ENCODE measurements at places on chromosomes 12 and 14. TPM values are rescaled to one million over a fixed set of nuclear protein-coding genes. Genes with fewer than 3 reads are reported as not detected.

DNA sequence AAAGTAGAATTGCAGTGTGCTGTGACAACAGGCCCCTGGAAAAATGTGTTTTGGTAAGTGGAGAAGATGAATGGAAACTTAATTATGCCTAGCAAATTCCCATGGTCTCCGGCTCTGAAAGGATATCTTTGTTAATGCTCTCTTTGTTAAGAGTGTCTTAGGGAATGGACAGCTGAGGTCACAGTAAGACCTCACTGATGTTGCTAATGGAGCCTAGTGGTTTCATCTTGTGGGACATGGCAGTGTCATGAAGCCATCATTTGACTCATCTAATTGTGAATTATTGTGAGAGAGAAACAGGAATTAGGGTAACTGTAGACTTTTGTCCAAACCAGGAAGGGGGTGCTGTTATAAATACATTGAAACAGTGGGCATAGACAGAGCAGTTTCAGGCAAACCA, 330.3 kb downstream of the TMTC2 start:
- DNase-seq, result no peak

The APOF gene
- polyA plus RNA-seq, result not detected

The HSPB8 gene
- polyA plus RNA-seq, result 15.2 TPM

DNA sequence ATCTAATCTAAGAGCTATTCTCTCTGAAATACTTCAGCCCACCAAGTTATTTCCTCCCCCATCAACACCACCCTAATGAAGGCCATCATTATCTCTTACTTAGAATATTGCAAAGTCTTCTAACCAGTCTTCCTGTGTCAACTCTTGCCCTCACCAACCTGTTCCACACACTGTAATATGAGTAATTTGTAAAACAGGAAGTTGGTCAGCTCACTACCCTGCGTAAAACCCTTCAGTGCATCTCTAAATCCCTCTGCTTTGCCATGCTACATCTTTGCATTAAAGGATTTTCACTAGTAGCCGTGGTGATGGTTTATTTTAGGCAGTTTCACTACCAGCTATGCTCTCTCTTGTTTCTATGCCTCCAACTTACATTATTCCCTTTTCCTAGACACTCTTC, 70.0 kb downstream of the KIF21A start:
- no peak for DNase-seq

DNA sequence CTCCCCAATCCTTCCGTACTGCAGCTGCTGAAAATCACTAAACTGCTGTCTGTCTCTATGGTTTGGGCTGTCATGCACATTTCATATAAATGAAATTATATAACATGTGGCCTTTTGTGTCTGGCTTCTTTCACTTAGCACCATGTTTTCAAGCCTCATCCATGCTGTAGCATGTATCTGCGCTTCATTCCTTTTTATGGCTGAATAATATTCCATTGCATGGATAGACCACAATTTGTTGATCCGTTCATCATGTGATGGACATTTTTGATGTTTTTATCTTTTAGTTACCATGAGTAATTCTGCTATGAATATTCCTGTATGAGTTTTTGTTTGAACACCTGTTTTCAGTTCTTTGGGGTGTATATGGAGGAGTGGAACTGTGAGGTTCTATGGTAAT, 32.6 kb upstream of the MED13L start:
- DNase-seq, result no peak

The ZNF84 gene
- polyA plus RNA-seq, result 74.7 TPM

- no peak for DNase-seq
These were observed 242.1 kb upstream of the NOS1 start for GRCh38 chr12:117603316-117604113.

DNA sequence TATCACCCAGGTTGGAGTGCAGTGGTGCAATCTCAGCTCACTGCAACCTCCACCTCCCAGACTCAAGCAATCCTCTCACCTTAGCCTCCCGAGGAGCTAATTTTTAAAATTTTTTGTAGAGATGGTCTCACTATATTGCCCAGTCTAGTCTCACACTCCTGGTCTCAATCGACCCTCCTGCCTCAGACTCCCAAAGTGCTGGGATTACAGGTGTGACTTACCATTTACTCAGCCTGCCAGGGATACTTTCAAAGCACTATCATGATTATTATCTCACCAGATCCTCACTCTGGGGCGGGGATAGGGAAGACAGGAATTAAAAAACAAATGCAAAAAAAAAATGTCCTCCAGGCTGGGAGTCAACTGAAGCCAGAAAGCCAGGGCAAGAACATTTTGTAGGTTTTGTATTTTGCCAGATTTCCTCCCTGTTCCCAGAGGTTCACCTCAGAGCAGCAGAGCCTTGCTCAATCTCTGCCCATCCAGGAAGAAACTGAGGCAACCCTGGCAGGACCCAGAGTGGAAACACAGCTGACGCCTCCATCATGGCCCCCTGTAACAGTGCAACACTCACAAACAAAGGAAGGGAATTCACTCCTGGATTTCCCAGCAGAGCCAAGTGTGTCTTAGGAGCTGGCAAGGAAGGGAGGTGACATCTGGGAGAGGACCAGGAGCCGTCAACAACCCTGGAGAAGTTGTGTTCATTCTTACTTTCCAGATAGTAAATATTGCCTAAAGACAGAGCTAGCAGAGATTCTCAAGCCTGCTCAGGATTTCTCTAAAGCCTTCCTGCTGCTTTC, 73.9 kb downstream of the IRF2BPL start:
- DNase-seq, result no peak

DNA sequence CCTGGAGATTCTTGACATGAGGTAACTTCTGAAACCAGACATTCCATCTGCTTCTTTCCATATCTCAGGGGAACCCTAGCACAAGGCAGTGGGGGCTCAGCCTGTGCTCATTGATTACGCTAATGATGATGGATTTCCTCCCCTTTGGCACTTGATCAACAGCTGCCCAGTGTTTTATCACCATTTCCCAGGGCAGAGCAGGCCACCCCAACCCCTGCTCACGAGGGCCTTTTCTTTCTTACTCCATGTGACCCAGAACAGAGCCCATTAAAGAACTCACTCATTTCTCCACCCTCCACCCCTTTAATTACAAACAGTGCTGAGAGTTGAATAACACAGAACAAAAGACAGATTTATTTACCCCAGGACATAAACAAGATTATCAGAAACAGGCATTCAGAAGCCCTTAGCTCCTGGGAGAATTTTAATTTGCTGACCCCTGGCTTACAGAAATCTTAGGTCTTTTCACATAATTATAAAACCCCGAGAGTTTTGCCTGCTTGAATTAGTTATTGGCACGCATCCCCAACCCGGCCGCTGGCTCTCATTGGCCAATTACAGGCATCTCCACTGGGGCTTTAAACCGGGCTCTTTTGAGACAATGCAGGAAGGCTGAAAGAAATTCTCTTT, 32.0 kb upstream of the CCDC60 start:
- no peak for DNase-seq

Measured in left lung (tissue), 14 donors.